ENCODE measurements at places on chromosomes 5 and 9.

DNA sequence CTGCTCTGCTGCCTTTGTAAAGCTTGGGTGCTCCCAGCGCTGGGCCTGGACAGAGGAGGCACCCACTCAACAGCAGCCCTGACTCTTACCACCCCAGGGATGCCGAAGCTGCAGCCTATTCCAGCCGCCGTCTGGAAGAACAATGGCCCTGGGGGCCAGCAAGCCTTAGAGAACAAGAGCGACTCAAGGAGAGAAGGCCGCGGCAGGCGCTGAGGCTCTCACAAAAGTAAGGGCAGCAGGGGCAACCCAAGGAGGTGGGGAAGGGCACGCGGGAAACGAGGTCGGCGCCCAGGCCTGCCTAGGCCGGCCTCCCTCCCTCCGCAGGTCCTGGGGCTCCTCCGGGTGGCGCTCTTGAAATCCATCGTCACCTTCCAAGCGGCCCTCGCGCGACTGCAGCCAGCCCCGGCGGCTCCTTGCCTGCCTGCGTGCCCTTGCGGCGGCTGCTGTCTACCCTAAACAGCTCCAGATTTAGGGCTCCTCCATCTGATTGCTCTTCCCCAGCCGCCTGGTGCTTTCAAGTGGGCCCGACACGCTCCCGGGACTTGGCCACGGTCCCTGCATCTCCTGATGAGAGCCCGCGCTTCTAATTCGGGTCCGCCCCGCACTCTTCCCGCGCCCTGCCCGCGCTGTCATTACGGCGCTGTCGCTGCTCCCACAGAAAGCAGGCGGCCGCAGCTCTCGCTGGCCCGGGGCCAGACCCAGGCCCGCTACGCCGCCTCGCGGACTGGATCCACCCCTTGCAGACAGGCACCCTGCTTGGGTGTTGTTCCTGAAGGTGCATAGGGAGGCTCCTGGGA, 213.3 kb downstream of the SEMA6A start:
- DNase-seq = no peak

- DNase-seq = no peak
These were observed 452.0 kb downstream of the DMAC1 start for GRCh38 chr9:7347556-7347955.

- no peak for DNase-seq
These were observed 101.7 kb downstream of the TMC1 start for GRCh38 chr9:72623156-72623555.

DNA sequence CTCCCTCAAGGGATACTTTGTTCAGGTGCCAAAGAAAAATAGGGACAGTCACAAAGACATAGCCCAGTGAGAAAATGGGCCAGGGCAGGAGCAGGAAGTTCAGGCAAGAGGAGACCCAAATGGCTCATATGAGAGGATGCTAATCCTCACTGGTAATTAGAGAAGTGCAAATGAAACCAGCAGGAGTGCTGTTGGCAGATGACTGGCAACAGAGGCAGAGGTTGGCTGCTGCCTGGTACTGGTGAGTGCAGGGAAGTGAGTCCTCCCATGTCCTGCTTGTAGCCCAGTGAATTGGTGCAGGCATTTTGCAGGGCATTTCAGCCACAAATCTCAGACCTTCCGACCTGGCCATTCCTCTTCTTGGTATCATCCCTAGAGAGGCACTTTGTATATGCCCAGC, 23.5 kb downstream of the ODF2 start:
- DNase-seq = no peak

DNA sequence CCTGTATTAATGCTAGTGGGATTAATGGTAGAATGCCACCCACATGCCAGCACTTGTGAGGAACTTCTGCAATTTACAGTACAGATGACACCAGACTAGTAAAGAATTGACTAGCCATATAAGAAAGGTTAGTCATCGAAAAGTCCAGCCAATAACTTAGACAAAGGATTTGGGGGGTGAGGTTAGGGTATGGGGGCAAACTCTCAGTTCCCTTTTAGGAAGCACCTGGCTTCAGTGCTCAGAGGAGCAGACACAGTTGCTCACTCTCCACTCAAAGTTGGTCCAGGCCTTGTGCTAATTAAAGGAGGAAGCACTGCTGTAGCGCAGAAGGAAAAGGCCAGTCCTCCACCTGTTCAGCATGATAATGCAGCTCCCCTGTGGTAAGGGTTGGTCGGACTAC, 25.2 kb downstream of the TGFBR1 start:
- no peak for DNase-seq

- no peak for DNase-seq
These were observed 30.3 kb downstream of the SLC25A46 start for GRCh38 chr5:110769000-110769681.

DNA sequence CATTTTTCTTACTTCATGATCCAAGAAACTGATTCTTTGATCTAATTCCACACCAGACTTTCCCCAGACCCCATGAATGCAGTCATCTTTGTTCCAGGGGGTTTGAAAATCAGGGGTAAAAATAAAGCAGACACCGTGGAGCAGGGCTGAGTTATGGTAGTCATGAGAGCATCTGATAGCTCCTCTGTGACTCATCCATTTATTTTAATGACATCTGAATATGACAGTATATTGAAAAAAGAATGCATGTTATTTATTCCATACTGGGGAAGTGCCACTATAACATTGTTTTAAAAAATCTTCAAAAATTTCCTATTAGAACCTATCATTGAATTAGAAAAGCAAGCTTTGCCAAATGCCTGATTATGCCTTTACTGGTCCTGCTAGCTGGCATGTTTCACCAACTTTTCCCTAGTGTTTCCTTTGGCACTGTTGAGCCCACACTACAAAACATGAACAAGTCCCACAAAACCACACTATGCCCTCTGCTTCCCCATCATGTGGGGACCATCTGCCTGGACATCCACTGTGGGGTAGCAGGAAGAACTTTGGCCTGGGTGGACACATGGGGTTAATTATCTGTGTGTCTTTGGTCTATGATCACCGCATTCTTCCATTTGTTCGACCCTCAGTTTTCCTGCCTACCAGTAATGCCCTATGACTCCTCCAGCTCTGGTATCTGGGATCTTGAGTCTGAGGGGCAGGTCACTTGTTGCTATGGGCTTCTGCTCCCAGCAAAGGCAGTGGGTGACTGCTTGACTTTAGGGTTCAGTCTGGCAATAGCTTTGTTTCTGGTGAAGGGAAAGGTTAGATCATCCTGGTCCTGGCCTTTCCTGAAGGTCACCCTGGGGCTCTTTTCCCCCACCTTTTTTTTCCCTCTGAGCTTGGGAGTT, 82.7 kb upstream of the PANK3 start:
- no peak for DNase-seq

DNA sequence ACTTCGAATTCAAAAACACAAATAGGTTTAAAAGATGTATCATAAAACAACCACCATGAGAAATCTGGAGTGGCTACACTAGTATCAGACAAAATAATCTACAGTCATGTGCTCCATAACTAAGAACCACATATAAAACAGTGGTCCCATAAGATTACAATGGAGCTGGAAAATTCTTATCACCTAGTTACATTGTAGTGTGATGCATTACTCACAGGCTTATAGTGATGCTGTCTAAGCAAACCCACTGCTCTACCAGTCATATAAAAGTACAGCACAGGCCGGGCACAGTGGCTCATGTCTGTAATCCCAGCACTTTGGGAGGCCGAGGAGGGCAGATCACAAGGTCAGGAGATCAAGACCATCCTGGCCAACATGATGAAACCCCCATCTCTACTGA, 160.1 kb downstream of the ROR2 start:
- DNase-seq = no peak

DNA sequence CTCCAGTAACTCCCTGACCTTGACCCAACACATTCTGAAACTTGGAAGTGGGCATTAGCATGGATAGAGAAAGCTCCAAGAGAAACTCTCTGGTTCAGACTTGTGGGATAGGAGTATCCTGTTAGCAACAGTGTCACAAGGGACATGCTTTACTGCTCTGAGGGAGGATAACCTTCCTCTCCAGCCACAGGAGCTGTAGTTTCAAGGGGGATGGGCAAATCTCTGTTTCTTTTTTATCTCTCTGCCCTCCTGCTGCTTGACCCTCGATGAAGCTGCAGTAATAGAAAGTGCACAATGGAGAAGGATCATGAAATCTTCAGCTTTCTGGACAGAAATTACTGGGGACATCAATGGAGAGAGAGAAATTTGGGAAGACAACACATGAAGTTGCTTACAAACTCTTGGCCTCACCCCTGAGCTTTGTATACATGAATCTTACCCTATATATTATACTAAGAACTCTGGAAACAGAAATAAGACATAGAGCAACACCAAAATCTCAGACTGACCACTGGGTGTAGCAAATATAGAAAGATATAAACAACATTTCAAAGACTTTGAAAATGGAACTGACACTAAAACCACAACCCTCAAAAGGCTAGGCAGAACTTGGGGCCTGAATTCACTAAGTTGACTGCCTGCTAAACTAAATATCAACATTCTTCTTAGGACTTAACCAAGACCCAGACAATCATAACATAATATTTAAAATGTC, 471.0 kb upstream of the MEF2C start:
- no peak for DNase-seq

DNA sequence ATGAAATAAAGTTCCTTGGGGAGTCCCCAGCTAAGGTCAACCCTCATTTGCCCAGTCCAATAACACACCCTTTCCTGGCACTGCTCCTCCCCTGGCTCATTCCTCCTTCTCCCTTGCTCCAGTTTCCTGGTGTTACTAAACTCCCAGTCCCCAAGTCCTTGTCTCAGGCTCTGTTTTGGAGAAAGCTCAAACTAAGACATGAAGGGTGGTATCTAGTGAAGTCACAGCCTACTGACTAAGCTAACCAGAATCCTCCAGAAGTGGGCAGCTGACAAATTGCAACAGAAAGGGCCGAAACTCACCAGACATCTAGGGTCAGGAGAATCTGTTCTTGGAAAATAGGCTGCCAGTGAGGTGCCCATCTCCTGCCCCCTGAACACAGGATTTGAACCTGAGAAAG, 118.7 kb upstream of the NEK6 start:
- no peak for DNase-seq

DNA sequence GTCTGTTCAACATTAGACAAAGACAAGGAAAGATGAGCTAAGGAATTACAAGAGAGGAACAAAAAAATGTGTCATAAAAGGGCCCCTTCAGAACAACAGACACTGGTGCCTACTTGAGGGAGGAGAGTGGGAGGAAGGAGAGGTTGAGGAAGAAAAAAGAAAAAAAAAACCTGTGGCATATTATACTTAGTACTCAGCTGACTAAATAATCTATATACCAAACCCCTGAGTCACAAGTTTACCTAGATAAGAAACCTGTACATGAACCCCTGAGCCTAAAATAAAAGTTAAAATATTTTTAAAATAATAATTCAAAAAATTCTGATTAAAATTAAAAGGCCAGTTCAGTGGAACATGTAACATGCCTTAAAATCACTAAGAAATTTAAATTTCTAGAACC, 107.3 kb downstream of the MTREX start:
- DNase-seq = no peak

All from CD4-positive, alpha-beta T cell treated with Interleukin-17A for 1 hour (primary cell).